ENCODE measurements at places on chromosomes 1 and 21.

GRCh38 chr1:154796303-154796892 lies 73.7 kb downstream of the KCNN3 start:
- DNase-seq = no peak

DNA sequence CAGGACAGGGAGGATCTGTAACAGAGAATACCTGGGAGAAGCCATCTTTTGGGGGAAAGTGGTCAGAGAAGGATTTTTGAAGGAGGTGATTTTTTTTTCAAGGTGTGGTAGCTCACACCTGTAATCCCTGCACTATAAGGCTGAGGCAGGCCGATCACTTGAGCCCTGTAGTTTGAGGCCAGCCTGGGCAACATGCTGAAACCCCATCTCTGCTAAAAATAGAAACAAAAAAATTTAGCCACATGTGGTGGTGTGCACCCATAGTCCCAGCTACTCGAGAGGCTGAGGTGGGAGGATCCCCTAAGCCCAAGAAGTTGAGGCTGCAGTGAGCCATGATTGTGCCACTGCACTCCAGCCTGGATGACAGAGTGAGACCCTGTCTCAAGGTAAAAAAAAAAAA lies 67.4 kb upstream of the ARTN start:
- DNase-seq = no peak

DNA sequence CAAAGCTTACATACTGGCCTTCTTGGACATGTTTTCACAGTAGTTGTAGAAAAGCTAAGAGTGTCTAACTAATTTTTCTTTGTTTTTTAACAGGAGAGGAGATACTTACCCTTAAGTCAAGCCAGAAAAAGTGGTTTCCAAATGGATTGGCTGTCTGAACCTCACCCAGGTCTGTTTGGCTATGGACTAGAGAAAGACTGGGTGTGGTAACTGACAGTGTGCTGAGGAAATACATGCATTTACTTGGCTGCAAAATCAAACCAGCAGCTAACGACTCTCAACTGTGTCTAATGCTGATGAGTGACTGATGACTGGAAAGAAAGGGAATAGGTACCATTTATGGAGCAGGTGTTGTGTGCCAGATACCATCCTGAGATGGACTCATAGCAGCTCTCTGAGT lies 91.1 kb downstream of the MTR start:
- no peak for DNase-seq

DNA sequence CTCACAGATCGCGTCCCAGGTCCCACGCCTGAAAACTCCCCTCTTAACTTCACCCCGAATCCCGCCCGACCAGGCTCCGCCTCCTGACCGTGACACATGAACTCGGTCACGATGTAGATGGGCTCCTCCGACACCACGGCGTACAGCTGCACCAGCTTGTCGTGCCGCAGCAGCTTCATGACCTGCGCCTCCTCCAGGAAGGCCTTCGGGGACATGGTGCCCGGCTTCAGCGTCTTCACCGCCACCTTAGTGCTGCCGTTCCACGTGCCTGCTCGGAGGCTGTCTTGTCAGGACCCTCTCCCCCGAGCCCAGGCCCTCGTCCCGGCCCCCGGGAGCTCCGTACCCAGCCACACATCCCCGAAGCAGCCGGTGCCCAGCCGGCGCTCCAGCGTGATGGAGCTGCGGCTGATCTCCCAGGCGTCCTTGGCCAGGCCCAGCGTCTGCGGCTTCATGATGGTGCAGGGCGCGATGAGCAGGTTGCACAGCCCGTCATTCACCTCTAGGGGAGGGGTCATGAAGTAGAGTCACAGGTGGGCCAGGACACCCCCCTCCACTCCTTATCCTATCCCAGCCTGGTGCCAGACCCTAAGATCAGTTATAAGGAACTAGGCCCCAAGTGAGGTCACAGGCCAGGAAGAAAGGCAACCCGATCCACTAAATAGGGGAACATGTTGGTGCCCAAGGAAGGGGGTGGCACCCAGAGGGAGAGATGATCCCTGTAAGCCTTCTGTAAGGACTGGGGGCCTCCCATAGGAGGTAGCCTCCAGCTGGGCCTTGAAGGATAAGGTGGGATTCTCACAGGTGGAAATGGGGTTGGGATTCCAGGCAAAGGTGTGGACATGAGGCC lies 11.6 kb upstream of the AHDC1 start:
- no peak for DNase-seq

DNA sequence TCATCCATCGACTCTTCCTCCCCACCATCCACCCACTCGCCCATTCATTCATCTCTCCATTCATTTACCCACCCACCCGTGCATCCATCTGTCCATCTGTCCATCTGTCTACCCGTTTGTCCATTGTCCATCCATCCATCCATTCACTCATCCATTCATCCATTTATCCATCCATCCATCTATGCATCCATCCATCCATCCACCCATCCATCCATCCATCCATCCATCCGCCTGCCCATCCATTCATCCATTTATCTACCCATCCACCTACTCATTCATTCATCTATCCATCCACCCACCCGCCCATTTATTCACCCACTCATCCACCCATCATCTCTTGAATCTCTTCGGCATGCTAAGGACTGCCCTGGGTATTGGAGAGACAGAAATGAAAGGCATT lies 18.5 kb downstream of the ARHGEF10L start:
- DNase-seq = no peak

- no peak for DNase-seq
Observed at GRCh38 chr1:57463343-57463742, 39.5 kb upstream of the DAB1 start.

- no peak for DNase-seq
Observed at GRCh38 chr1:232355162-232356006, 274.5 kb downstream of the SIPA1L2 start.

DNA sequence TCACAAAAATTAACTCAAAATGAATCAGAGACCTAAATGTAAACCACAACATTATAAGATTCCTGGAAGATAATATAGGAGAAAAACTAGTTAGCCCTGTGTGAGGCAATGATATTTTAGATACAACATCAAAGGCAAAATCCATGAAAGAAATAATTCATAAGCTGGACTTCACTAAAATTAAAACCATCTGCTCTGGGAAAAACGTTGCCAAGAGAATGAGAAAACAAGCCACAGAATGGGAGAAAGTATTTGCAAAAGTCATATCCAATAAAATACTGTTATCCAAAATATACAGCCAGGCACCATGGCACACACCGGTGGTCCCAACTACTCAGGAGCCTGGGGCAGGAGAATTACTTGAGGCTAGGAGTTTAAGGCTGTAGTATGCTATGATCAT lies 70.3 kb downstream of the SYF2 start:
- no peak for DNase-seq

DNA sequence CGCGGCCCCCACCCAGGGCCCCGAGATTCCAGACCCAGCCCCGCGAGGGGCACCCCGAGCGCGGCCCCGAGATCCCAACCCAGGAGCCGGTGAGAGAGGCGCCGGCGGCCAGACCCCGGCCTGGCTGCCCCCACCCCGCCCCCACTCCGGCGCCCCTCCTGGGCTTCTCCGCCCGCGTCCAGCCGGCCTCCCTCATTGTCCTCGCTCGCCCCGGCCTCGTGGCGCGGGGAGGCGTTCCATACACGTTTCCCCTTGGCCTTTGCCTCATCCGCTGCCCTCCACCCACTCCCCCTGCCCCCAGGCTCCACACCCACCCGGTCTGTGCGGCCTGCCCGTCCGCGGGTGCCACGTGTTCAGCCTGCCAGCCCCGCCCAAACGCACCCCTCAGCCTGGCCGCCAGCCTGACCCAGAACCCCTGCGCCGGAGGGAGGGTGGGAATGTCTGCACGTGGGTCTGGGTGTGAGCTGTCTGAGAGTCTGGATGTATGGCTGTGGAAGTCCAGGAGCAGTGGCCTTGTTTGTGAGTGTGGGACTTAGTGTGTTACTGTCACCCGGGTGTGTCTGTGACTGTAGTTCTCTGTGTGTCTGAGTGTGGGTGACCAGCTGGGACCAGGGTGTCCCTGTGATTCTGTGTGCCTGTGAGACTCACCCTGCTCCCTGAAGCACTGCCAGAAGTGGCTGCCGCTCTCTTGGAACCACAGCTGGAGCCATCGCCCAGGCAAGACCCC lies 681 bp downstream of the B4GALT2 start:
- DNase-seq = no peak

GRCh38 chr1:177922209-177922608 lies 47.6 kb downstream of the SEC16B start:
- DNase-seq = no peak

- no peak for DNase-seq
Observed at GRCh38 chr1:198776602-198777029, 137.8 kb downstream of the PTPRC start.

DNA sequence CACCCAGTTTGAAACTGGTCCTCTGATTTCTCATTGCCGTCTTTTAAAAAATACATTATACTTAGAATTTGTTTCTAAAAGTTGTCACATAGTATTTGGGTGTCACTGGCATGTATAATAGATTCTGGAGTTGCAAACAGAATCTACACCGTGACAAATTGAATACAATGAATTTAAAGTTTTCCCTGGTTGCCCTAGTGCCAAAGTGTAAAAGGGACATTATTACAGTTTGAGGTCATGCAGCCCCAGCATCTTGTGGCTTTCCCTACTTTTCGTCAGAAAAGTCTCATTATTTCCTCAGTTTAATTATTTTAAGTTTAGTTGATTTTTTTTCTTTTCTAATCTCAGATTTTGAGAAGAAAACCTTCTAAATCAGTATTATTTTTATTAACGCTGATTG lies 155.9 kb downstream of the DISP1 start:
- DNase-seq = no peak

DNA sequence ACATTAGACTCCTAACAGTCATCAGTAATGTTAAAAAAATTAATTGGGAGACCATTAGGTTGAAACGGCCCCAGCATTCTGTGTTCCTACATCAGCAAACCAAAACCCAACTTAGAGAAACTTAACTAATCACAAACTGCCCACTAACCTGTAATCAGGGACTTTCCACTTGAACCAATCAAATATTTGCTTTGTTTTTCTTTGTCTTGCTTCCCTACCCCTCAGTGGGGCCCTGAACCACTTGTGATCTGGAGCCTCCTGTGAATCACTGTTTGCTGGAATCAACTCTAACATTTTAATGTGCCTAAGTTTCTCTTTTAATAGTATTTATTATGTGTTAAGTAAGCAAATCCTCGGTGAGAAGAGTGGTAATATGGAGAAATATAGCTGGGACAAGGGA lies 64.0 kb downstream of the ABCA4 start:
- DNase-seq = no peak

- no peak for DNase-seq
Observed at GRCh38 chr1:232574889-232575762, 54.8 kb downstream of the SIPA1L2 start.

GRCh38 chr21:44293551-44294231 lies 6.2 kb upstream of the PFKL start:
- DNase-seq = no peak

- DNase-seq = no peak
Observed at GRCh38 chr1:222370081-222370912, 177.6 kb downstream of the HHIPL2 start.

DNA sequence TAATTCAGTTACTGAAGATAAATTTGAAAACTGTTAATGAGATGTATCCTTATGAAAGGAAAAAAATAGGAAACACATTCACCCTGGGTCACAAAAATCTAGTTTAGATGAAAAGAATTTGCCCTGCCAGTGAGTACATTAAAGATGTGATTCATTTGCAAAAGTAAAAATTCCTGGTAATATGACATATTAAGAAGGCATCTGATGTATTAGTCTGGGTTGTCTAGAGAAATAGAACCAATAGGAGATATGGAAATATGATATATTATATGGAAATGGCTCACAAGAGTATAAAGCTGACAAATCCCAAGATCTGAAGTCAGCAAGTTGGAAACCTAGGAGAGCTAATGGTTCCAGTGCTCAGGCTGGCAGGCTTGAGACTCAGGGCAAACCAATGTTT lies 153.8 kb downstream of the MRPL39 start:
- no peak for DNase-seq

- DNase-seq = no peak
Observed at GRCh38 chr1:85623061-85623471, 42.5 kb downstream of the CCN1 start.

GRCh38 chr1:51253691-51254090 lies 17.6 kb downstream of the RNF11 start:
- no peak for DNase-seq

DNA sequence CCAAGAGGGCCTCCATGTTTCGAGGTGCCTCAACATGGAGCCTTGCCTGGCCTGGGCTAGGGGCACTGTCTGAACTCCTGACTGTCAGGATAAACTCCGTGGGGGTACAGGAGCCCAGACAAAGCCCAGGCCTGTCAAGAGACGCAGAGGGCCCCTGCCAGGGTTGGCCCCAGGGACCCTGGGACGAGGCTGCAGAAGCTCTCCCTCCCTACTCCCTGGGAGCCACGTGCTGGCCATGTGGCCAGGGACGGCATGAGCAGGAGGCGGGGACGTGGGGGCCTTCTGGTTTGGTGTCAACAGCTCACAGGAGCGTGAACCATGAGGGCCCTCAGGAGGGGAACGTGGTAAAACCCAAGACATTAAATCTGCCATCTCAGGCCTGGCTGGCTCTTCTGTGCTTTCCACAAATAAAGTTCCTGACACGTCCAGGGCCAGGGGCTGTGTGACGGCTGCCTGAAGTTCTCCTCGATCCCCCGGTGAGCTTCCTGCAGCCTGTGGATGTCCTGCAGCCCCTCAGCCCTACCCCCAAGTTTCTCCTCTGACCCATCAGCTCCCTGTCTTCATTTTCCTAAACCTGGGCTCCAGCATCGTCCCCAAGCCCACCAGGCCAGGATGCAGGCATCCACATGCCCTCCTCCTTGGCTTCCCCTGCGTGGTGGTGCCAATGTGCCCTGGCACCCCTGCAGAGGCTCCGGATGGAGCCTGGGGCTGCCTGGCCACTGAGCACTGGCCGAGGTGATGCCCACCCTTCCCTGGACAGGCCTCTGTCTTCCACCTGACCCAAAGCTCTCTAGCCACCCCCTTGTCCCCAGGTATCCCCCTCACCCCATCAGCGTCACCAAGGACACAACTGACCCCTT lies 12.8 kb upstream of the LRRC3 start:
- DNase-seq = no peak

- no peak for DNase-seq
Observed at GRCh38 chr1:14724246-14724645, 125.8 kb downstream of the KAZN start.

DNA sequence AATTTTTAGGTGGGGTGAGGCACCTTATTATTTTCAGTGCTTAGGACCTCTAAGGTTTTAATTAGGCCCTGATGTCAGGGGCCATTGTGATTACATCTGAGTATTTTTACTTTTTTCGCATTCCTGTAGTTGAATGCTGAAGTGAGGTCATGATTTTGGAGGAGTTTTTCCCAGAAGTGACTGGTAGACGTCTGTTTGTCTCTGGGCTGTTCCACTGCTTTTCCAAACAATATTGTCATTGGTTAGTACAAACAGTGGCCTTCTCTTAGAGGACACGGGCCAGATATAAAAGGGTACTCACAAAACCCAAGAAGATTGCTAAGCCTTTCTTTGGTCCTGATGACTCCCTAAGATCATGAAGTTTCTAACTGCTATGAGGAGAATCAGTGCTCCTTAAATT lies 7.6 kb upstream of the RASAL2 start:
- no peak for DNase-seq

DNA sequence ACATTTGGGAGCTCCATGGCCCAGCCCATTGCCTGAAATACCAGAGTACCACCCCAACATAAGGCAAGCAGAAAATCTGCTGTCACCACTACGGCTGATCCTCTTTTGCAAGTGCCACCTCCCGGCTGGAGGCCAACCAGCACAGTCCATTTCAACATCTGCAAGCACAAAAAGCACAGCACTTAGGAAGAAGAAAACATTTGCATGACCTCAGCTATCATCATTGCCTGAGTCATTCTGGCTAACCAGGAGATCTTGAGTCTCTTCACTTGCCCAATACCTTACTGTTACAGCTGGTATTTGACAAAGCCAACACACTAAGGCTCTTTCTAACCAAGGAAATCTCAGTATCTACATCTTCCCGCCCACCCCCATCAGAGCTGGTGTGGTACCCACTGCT lies 55.9 kb downstream of the NEK7 start:
- DNase-seq = no peak

GRCh38 chr1:112247961-112248360 lies 148.1 kb upstream of the CTTNBP2NL start:
- no peak for DNase-seq

All from stimulated activated CD4-positive, alpha-beta T cell treated with anti-CD3 and anti-CD28 coated beads, Interleukin-2, amount 100 ng/mL, for 48 hours (primary cell).